ENCODE measurements at places on chromosomes 6 and 20.
A peak's percentile ranks its signal among the peaks of the same experiment; 100 is the strongest.

GRCh38 chr6:167470101-167470835 is 145.4 kb downstream of the TTLL2 start:
- DNase-seq: no peak

GRCh38 chr6:21354805-21355238 is 238.7 kb upstream of the SOX4 start:
- DNase-seq: no peak

GRCh38 chr6:2190661-2191389 is 54.6 kb downstream of the GMDS start:
- no peak for DNase-seq

- no peak for DNase-seq
Measured at GRCh38 chr6:119318730-119319129, 30.8 kb downstream of the MAN1A1 start.

DNA sequence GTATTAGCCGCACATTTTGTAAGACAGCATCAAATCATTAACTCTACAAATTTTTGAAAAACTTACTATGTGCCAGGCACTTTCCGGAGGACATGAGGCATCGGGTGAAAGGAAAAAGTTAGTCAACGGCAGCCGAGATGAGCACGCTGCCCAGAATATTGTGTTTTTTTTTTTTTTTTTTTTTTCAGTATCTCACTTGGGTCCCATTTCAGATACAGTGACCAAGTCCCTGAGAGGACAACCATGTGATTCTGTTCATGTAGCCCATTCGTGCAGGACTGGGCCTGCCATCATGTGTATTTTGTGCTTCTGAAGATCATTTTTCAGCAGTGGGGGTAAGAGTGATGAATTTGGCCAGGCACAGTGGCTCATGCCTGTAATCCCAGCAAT is 1.3 kb downstream of the SLA2 start:
- no peak for DNase-seq

DNA sequence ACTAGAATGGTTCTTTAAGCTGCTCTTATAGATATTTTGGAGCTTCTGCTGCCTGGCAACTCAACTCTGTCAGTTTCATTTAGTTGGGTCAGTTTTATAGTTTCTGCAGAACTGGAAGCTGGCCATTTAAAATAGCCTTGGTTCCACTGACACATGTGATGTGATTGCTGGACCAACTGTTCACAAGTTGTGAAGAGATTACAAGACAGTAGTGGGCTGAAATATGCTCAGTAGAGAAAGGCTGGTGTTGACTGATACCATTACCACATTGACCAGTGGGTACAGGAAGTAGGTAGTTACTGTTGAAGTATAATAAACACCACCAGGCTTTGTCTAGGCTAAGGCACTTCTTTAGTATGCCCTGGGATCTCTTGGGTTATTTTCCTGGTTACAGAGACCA is 39.0 kb downstream of the BCKDHB start:
- no peak for DNase-seq

GRCh38 chr20:32945710-32946221 is 58.5 kb downstream of the SUN5 start:
- DNase-seq: peak; percentile 48

GRCh38 chr6:44680202-44680720 is 292.8 kb downstream of the CDC5L start:
- no peak for DNase-seq

GRCh38 chr6:163984124-163984936 is 569.8 kb downstream of the QKI start:
- no peak for DNase-seq

- DNase-seq: no peak
Measured at GRCh38 chr6:89599727-89600126, 38.8 kb downstream of the LYRM2 start.

- no peak for DNase-seq
Measured at GRCh38 chr6:65707126-65707826, at the start of gene EYS. Gene EYS (minus strand): TSS chr6:65707226. CDS start chr6:65495410, 211,816 bp downstream.

GRCh38 chr6:7267466-7268091 is 45.4 kb downstream of the SSR1 start:
- no peak for DNase-seq

DNA sequence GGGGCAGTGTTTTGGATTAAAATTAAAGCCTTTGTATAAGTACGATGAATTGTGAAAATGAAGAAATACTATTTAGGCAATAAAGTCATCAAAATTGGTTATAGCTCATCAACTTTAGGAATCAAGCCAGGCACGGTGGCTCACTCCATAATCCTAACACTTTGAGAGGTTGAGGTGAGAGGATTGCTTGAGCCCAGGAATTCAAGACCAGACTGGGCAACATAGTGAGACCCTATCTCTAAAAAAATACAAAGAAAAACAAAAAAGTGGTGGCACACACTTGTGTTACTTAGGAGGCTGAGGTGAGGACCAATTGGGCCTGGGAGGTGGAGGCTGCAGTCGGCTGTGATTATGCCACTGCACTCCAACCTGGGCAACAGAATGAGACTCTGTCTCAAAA is 8.5 kb upstream of the RHAG start:
- DNase-seq: no peak

GRCh38 chr20:32589256-32589655 is 4.1 kb upstream of the NOL4L start:
- no peak for DNase-seq

DNA sequence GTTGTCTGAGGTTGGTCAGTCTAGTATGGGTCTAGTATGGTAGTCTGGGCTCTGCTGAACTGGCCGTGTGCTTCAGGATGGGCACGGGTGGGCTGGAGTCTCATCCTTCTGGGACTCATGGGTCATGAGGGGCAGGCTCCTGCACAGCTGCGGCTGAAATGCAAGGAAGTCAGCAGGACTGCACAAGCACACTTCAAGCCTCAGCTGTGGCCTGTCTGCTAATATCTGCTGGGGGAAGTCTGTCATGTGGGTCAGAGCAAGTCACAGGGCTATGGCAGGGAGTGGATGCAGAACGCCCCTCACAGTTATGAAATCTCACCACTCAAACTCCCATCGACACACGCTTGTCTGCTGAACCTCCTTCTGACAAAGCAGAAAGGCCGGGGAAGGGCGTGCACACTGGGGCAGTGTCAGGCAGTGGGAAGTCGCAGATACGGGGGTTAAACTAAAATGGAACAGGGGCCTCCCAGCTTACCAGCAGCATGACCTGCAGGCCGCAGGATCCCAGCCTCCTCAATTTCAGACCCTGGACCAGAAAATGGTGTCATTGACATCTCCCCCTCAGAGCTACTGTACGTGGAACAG is 229.5 kb downstream of the SMOC2 start:
- DNase-seq: no peak

DNA sequence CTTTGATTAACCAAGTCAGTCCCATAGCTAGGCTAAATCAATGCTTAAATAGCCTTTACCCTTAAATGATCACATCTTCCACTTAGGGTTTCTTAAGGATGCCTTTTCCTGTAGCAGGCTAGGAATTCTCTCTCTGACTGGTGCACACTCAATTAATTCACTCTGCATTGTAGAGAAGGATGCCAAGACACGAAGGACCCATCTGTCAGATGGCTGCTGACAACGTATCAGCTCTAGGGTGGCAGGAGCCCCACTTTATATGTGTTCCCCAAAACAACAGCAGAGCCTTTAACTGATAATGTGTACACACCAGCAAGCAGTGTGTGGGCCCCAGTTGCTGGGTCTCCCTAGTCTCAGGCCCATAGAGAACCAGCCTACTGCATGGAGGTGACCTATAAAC is 13.3 kb downstream of the GNAS start:
- no peak for DNase-seq

DNA sequence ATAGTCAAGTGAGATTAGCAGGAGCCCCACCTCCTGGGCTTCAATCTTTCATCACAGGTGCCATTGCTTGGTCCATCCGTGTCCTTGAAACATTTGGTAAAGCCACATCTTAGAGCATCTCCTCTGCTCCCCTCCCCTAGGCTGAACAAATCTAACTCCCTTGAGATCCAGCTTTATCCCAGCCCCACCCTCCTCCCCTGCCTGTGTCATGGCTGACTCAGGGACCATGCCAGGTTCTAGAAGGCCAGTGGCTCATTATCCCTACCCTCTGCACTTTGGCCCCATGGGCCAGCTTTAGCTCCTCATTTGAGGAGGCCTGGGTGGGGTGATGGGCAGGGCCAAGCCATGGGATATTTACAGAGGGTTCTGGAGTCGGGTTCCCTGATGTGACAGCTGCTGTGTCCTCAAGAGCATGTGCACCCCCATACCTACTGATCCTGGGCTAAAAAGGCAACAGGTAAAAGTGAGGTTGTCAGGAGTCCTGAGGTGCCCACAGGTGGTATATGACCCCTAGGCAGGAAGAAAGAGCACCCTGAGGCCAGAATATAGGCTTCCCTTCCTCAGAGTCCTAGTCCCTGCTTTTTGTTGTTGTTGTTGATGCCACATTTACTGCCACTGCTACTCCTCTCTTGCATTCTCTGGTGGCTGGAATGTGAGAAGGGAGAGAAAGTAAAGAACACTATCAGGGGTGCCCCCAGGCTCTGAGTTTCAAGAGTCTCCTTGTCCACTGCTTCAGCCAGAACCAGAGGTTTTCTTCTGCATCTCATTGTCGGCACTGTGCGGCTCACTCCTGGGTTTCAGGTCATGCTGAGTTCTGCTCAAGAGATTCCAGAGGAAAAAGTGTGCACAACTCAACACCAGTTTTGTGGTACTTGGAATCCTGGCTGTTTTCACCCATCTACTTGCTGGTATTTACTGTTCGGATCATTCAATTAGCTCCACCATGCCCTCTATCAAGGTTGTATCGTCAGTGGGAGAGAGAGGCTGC is 228.4 kb downstream of the LRFN2 start:
- no peak for DNase-seq

DNA sequence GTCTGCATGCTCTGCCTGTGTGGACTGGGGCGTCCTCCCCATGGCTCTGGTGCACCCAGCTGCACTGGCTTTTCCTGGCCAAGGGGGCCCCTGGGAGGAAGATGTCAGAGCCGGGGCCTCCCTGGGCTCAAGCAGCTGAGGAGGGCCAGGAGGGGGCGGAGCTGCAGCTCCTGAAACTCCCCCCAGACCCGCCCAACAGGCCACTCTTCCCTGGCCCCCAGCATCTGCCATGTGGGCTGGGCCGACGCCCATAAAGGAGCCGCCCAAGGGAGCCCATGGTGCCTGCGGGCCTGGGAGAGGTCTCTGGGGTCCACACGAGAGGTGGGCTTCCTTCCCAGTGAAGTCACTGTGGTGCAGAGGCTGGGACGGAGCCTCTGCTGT is 4.0 kb downstream of the RBBP8NL start:
- no peak for DNase-seq

DNA sequence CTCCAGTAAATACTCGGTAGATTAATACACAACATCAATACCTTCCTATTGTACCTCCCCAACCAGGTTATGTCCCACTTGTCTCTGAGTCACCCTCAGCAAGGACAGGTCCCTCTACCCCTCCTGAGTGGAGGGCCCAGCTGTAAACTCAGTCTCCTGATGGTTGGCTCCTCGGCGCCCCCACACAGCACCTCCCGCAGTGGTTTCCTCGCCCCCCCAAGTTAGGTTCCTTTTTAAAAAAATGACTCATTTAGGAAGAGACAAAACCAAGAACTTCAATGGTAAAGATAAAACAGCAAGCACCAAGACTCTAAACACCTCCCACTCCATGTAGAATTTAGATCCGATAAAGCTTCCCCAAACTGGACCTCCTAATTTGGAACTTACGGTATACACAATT is 83.5 kb downstream of the TRERF1 start:
- DNase-seq: no peak

DNA sequence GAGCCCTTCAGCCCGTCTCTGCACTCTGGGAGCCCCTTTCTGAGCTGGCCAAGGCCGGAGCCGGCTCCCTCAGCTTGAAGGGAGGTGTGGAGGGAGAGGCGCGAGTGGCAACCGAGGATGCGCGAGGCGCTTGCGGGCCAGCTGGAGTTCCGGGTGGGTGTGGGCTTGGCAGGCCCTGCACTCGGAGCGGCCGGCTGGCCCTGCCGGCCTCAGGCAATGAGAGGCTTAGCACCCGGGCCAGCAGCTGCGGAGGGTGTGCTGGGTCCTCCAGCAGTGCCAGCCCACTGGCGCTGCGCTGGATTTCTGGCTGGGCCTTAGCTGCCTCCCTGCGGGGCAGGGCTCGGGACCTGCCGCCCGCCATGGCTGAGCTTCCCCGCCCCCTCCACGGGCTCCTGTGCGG is 49.8 kb downstream of the GMPR start:
- DNase-seq: no peak

- no peak for DNase-seq
Measured at GRCh38 chr6:56655996-56656395, 13.3 kb upstream of the DST start.

GRCh38 chr6:14930366-14930989 is 315.4 kb upstream of the JARID2 start:
- DNase-seq: no peak

- DNase-seq: no peak
Measured at GRCh38 chr6:64477391-64477790, 841.8 kb downstream of the PHF3 start.

GRCh38 chr6:116314878-116315277 is 35.1 kb upstream of the TSPYL1 start:
- DNase-seq: no peak

GRCh38 chr6:137699031-137699683 is 167.9 kb upstream of the TNFAIP3 start:
- DNase-seq: no peak

- no peak for DNase-seq
Measured at GRCh38 chr20:50737352-50737751, 6.0 kb downstream of the PARD6B start.

Data from CD4-positive, alpha-beta memory T cell (primary cell).